Osteoblast (primary cell): ENCODE measurements at places on chromosomes 6 and 20. TPM values are rescaled to one million over a fixed set of nuclear protein-coding genes. Genes with fewer than 3 reads are reported as not detected.
A peak's percentile ranks its signal among the peaks of the same experiment; 100 is the strongest.

SLC13A3 gene
- 0.59 and 1.8 TPM in 2 replicates for total RNA-seq

GRCh38 chr20:47093320-47093966 is 198.8 kb downstream of the EYA2 start:
- H3K4me3 ChIP-seq: no peak overlapping the region
- no peak for DNase-seq
- H3K27ac ChIP-seq: no peak overlapping the region
- H3K27me3 ChIP-seq: no peaks in the 10 kb centered on the region

HLA-DOA gene
- under 0.01 and 2.4 TPM in 2 replicates for total RNA-seq

GRCh38 chr20:52565614-52566013 is 374.0 kb upstream of the ZFP64 start:
- no peak for DNase-seq
- no peak overlapping the region for H3K27ac ChIP-seq
- H3K36me3 ChIP-seq: no peaks in the 10 kb centered on the region
- no peaks in the 10 kb centered on the region for H3K27me3 ChIP-seq
- no peaks in the 10 kb centered on the region for H3K4me1 ChIP-seq

SSTR4 gene
- total RNA-seq: not detected in 2 replicates

GHRH gene
- total RNA-seq: not detected in 2 replicates

GRCh38 chr6:24100024-24100769 is 25.8 kb upstream of the NRSN1 start:
- no peaks in the 10 kb centered on the region for H3K4me1 ChIP-seq
- no peaks in the 10 kb centered on the region for H3K36me3 ChIP-seq
- H3K27ac ChIP-seq: no peak overlapping the region
- no peak overlapping the region for H3K4me3 ChIP-seq
- no peak for DNase-seq
- no peaks in the 10 kb centered on the region for H3K27me3 ChIP-seq

PRRT1 gene
- total RNA-seq: under 0.01 TPM in 1 of 2 replicates, not detected in the other

GRCh38 chr20:4961746-4962145 is 39.6 kb downstream of the SLC23A2 start:
- H3K27ac ChIP-seq: peak overlapping the region; percentile 84
- H3K4me1 ChIP-seq: peaks cover 18% of the 10 kb centered on the region
- H3K27me3 ChIP-seq: no peaks in the 10 kb centered on the region
- H3K4me3 ChIP-seq: no peak overlapping the region
- peak; percentile 9 for DNase-seq

RBM24 gene
- 0.59 and 1.4 TPM in 2 replicates for total RNA-seq

GRCh38 chr20:38828514-38829295 is 23.2 kb downstream of the PPP1R16B start:
- H3K4me1 ChIP-seq: peaks cover 3% of the 10 kb centered on the region
- H3K4me3 ChIP-seq: no peak overlapping the region
- H3K27ac ChIP-seq: no peak overlapping the region
- no peak for DNase-seq

- peak; percentile 41 for DNase-seq
- no peak overlapping the region for H3K4me3 ChIP-seq
- peaks cover 36% of the 10 kb centered on the region for H3K4me1 ChIP-seq
- H3K36me3 ChIP-seq: peaks cover 4% of the 10 kb centered on the region
- no peak overlapping the region for H3K27ac ChIP-seq
- H3K27me3 ChIP-seq: no peaks in the 10 kb centered on the region
Measured at GRCh38 chr20:4154958-4155411, 139.6 kb upstream of the RNF24 start.

- no peaks in the 10 kb centered on the region for H3K36me3 ChIP-seq
- DNase-seq: no peak
Measured at GRCh38 chr20:51287628-51288413, 254.7 kb downstream of the NFATC2 start.

DNA sequence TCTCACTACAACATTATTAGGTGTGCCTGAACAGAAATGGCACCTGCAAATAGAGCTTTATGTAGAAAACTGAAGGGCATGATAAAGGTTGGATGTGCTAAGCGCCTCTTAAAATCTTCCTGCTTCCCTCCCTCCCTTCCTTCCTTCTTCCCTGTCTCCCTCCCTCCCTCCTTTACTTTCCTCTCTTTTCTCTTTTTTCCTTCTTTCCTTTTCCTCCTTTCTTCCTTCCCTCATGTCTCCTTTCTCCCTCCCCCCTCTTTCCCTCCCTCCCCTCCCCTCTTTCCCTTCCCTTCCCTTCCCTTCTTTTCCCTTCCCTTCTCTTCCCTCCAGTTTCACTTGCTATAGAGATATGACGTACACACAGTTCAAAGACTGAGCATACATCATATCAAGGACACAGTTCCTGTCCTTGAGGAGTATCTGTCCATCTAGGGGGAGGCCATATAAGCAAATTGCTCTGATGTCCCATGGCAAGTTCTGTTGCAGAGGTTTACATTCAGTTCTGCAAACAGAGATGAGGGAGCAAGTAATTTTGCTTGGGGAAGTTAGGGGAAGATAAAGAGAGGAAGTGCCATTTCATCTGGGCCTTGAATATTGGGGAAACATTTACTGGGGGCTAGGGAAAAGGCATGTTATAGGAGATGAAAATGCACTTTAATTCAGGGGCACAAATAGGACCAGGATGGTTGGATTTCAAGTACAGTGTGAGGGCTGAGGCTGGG is 79.0 kb upstream of the EEF1E1 start:
- no peaks in the 10 kb centered on the region for H3K27me3 ChIP-seq
- peak overlapping the region; percentile 64 for H3K27ac ChIP-seq
- no peak overlapping the region for H3K4me3 ChIP-seq
- peaks cover 44% of the 10 kb centered on the region for H3K4me1 ChIP-seq

FRS3 gene
- total RNA-seq: 1.5 and 1.8 TPM in 2 replicates

DNA sequence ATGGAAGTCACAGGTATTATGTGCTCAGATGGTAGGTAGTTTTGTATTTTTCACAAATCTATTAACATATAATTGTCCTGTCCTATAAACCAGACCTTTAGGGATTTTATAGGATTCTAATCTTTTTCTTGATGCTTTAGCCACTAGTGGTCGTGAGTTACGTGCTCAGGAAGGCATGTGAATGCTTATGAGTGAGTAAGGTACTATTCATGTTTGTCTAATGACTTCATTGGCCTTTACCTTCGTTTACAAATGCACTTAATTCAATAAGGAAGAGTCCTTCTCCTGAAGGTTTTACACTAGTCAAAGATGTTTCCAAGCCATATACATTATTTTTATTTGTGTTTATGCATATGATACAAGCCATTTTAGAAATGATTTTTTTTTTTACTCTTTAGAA is 23.0 kb downstream of the PACRG start:
- H3K27ac ChIP-seq: no peak overlapping the region
- H3K4me3 ChIP-seq: no peak overlapping the region
- H3K4me1 ChIP-seq: no peaks in the 10 kb centered on the region
- H3K36me3 ChIP-seq: no peaks in the 10 kb centered on the region
- no peak for DNase-seq

FKBP1C gene
- 0.88 and 1.1 TPM in 2 replicates for total RNA-seq

- DNase-seq: no peak
- H3K36me3 ChIP-seq: no peaks in the 10 kb centered on the region
- no peak overlapping the region for H3K4me3 ChIP-seq
- no peaks in the 10 kb centered on the region for H3K27me3 ChIP-seq
- no peak overlapping the region for H3K27ac ChIP-seq
Measured at GRCh38 chr20:11965602-11966001, 47.9 kb downstream of the BTBD3 start.

DNA sequence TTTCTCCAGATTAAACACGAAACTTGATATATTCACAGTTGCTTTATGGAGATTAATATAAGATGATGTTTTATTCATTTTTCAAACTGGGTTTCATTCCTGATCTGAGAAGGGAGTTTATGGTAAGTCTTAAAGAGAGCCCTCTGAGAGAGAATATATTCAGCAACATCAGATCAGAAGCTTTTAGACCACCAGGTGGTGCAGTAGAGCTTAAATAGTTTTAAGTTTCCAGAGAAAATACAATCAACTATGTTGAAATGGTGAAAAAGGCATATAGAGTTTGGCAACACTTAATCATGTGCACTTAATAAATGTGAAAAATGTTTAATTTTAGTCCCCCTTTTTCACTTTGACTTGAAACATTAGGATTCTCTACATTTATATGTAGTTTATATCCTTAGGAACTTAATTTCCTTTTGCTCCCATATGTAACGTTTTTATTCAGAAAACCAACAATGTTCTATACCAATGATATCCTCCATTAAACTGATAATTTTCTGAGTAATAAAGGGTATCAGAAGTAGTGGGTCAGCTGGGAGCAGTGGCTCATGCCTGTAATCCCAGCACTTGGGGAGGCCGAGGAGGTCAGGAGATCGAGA is 86.4 kb upstream of the CLDN20 start:
- no peaks in the 10 kb centered on the region for H3K4me1 ChIP-seq
- peaks cover 29% of the 10 kb centered on the region for H3K36me3 ChIP-seq
- peak; percentile 61 for DNase-seq

MACROD2 gene
- total RNA-seq: 1.8 and 4.0 TPM in 2 replicates

GRCh38 chr6:43900560-43900915 is 130.5 kb downstream of the VEGFA start:
- no peaks in the 10 kb centered on the region for H3K27me3 ChIP-seq
- no peak overlapping the region for H3K4me3 ChIP-seq
- H3K36me3 ChIP-seq: no peaks in the 10 kb centered on the region
- no peak overlapping the region for H3K27ac ChIP-seq
- no peaks in the 10 kb centered on the region for H3K4me1 ChIP-seq

DNA sequence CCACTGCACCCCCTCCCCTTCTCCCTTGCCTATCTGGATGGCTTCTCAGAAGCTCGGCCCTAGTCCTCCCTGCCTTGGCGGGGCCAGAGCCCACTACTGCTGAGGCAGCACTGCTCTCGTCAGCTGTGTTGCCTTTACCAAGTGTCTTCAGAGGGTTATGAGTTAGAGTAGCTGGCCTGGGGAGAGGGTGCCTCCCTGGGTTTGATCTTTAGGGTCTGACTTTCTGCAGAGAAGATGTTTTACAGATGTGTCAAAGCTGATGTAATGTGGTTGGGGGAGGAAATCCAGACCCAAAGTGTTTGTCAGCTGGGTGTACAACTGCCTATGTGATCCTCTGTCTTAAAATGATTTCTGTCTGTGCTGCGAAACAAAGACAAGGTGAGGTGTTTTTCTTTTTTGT is 30.4 kb upstream of the PI16 start:
- no peak overlapping the region for H3K27ac ChIP-seq
- peaks cover 37% of the 10 kb centered on the region for H3K36me3 ChIP-seq
- no peak overlapping the region for H3K4me3 ChIP-seq
- no peak for DNase-seq
- H3K4me1 ChIP-seq: peaks cover 41% of the 10 kb centered on the region

- no peak for DNase-seq
- no peak overlapping the region for H3K27ac ChIP-seq
- no peaks in the 10 kb centered on the region for H3K27me3 ChIP-seq
- H3K36me3 ChIP-seq: no peaks in the 10 kb centered on the region
- H3K4me3 ChIP-seq: no peak overlapping the region
- no peaks in the 10 kb centered on the region for H3K4me1 ChIP-seq
Measured at GRCh38 chr6:2658788-2659187, 91.9 kb downstream of the MYLK4 start.

DNA sequence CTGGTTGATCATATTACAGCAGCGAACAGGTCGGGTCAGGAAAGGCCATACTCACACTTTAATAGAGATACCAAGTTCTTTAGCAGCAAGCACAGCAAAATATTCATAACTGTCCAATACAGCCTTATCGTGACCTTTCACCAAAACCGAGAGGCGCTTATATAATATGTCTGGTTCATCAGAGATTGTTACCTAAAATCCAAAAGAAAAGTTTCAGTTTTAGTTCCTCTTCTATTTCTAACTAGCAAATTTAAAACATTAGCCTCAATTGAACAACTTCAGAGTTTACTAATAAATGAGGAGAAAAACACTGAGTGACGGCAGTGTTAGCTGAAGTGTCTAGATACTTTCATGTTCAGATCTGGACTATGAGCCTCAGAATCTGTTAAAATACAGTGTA is 5.9 kb downstream of the MRPS10 start:
- H3K4me1 ChIP-seq: peaks cover 5% of the 10 kb centered on the region
- DNase-seq: no peak
- H3K36me3 ChIP-seq: peaks cover 49% of the 10 kb centered on the region
- no peak overlapping the region for H3K4me3 ChIP-seq
- H3K27ac ChIP-seq: no peak overlapping the region

DNA sequence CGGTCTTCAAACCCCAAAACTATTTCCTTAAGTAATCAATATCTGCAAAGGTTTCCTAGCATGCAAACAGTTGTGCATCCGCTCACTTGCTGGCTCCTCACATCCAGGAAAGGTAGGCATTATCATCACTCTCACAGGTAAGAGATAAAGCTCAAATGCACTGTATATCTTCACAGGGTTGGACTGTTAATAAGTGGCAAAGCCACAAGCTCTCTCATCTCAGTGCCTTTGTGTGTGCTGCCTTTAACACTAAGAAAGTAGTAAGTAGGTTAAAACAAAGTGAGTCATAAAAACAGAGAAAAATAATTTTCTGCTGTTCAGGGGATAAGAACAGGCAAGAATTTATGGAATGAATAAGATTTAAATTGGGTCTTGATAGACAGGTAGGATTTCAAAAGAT is 21.3 kb downstream of the MAN1A1 start:
- no peaks in the 10 kb centered on the region for H3K27me3 ChIP-seq
- no peaks in the 10 kb centered on the region for H3K4me1 ChIP-seq
- H3K36me3 ChIP-seq: no peaks in the 10 kb centered on the region
- no peak overlapping the region for H3K27ac ChIP-seq
- no peak for DNase-seq

BPIFB1 gene
- not detected in 2 replicates for total RNA-seq
